Kidney tubule cell (primary cell): ENCODE measurements at places on chromosomes 12 and 14.
A peak's percentile ranks its signal among the peaks of the same experiment; 100 is the strongest.

- peak; percentile 55 for DNase-seq
Measured at GRCh38 chr12:46371718-46372543, 642 bp downstream of the SLC38A2 start.

DNA sequence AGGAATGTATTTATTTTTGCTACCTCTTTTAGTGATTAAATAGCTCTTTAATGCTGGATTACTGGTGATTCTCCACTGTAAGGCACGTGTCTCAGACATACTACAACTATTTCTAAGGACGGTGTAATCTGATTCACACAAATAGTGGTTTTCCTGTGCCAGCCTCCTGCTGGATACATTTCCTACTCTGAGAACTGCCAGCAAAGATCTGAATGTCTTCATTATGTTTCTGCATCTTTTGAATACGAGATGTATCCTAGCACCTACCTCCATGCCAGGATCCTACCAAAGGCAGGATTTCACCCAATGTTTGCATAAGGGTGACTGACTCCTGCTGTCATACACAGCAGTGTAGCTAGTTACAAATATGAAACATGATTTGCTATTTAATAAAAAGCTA, 120.6 kb downstream of the PRICKLE1 start:
- no peak for DNase-seq

- no peak for DNase-seq
Measured at GRCh38 chr14:102957222-102957621, 34.8 kb downstream of the AMN start.

GRCh38 chr12:92142251-92142926, 3.3 kb downstream of the BTG1 start:
- DNase-seq = no peak

DNA sequence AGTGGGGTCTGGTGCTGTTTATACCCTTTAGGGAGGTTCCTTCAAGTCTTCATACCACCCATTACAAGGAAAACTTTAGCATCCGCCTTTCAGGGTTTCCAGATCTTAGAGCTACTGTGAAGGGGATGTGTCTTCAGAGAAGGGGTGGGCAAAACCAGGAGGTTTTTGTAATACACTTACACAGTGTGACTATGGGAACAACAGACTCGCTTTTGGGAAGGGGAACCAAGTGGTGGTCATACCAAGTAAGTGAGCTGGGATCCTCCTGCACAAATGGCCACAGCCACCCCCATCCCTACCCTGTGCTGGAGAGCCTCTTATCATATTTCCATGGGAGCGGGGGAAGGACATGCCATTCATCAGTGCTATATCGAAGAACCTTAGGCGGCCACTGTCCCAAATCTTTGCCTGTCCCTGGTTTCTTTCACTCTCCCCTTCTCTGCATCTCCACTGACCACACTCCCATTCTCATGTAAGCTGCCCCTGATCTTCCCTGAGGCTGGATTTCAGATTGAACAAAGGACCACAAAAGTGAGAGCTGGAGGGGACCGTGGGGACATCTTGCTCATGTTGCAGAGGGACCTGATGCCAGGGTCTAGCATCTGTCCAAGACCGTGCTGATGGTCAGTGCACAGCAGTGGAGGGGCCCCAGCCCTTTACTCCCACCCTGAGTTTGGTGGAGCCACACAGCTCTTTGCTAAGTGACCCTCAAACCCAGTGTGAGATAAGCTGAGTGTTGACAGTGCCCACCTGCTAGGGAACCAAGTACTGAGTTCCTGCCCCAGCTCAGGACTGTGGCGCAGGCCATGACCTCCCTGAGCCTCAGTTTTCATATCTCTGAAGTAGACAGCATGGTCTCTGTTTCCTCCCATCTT, 51.4 kb downstream of the DAD1 start:
- DNase-seq = no peak

GRCh38 chr14:80982711-80983110, 27.3 kb downstream of the TSHR start:
- DNase-seq = no peak

DNA sequence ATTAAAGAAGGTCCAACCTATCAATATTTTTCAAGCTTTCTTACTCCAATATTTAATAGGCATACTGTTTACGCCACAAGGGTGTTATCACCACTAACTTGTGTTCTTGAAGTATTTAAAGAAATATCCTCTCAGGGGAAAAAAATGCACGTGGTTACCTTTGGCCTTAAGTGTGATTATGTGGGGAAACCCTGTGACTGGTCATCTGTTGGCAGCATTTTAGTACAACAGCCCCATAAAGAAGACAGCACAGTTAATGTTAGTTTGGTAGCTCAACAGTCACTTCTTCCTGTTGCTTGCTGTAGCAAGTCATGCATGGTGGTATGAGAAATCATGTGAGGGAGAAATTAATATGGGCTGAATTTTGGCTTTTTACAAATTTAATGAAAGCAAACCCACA, 1021.5 kb upstream of the TMEM132C start:
- DNase-seq = peak; percentile 89

GRCh38 chr14:64826845-64827244, 52.9 kb downstream of the SPTB start:
- no peak for DNase-seq

GRCh38 chr14:90402016-90402415, 5.2 kb downstream of the CALM1 start:
- DNase-seq = no peak

DNA sequence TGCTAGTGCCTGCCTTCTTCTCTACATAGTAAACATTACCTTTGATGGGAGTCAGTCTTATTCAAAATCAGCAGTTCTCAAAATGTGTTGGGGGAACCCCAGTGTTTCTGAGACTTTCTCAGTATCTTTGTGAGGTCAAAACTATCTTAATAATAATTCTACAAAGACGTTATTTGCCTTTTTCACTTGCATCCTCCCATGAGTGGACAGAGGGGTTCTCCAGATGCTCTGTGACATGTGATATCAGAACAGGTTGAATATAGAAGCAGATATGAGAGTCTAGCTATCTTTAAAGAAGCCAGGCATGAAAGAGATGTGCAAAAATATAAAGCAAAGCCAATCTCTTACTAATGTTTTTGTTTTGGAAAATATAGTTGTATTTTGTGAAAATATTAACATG, 144.7 kb downstream of the KTN1 start:
- DNase-seq = no peak

GRCh38 chr14:101730626-101731186, 30.8 kb upstream of the PPP2R5C start:
- no peak for DNase-seq

- DNase-seq = no peak
Measured at GRCh38 chr12:119602734-119603094, 9.1 kb downstream of the TMEM233 start.

DNA sequence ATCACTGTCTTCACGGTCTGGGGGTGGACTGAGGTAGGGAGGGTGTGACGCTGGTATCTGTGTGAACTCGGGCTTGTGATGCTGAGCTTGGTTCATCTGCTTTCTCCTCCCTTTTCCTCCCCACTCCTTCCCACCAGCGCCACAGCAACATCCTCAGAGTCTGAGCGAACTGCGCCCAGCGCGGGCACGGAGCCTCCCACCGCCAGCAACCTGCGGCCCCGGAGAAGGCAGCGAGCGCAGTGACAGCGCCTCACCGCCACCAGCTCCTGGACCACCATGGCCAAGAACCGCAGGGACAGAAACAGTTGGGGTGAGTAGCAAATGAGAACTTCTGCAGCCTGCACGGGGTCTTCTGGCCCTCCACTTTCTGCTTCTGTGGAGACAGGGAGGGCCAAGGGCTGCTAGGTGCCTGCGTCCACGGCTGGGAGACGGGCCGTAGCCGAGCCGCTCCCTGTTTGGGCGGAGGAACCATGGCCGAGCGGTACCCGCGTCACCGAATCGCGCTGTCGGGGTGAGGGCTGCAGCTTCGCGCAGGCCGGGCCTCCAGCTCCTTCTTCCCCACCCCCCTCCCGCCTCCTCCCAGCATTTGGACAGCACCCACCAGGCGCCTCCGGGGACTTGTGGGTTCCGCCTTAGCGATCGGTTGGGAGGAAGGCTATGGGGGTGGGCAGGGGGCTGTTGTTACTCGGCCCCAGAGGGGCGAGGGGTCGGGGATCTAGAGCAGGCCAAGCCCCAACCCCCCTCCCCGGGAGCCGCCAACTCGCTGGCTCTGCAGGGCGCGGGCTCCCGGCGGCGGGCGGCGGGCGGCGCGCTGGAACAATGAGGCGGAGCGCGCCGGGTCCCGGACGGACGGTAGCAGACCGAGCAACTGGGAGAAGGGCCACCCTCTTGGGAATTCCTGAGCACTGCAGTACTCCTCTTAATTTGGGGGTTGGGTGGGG, at the start of gene ATL1:
TSS of gene ATL1 (plus strand) at position 156 of the 941 bp plus-strand sequence. CDS start at position 277, 121 bp downstream.
- DNase-seq = peak; percentile 59

DNA sequence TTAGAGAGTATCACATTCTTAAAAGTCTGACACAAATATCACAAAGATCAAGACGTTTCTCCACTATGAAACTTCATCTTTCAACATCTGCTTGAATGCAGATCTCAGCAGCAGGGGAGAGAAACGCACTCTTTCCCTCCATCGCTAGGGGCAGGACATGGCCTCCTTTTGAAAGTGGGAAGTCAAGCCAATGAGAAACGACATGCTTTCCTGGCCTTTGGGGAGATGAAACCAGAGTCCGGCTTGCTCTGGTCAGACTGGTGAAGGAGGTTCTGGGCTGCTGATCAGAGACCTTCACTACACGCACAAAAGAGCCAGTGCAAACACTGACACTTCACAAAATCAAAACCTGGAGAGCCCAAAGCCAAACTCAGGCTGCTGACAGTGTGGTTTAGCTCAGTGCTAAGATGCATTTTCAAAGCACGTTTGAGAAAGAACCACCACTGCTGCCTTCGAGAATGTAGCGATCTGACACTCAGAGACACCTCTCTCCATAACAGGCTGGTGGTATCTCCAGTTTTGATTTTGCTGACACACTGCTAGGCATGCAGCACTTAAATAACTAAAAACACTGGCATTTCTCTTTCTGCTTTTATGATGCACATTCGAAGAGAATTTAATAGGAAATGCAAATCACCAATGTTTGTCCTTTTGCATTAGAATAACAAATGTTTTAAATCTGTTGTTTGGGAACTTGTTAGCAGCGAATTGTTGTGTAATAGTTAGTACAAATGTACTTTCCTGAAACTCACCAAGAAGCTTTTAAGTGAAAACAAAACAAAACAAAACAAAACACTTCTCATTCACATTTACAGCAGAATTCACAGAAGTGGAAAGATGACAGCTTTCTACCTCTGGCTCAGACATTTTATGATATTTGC, 93.9 kb upstream of the OVCH1 start:
- DNase-seq = peak; percentile 9

- DNase-seq = peak; percentile 30
Measured at GRCh38 chr12:110307372-110307771, 26.3 kb downstream of the ATP2A2 start.

DNA sequence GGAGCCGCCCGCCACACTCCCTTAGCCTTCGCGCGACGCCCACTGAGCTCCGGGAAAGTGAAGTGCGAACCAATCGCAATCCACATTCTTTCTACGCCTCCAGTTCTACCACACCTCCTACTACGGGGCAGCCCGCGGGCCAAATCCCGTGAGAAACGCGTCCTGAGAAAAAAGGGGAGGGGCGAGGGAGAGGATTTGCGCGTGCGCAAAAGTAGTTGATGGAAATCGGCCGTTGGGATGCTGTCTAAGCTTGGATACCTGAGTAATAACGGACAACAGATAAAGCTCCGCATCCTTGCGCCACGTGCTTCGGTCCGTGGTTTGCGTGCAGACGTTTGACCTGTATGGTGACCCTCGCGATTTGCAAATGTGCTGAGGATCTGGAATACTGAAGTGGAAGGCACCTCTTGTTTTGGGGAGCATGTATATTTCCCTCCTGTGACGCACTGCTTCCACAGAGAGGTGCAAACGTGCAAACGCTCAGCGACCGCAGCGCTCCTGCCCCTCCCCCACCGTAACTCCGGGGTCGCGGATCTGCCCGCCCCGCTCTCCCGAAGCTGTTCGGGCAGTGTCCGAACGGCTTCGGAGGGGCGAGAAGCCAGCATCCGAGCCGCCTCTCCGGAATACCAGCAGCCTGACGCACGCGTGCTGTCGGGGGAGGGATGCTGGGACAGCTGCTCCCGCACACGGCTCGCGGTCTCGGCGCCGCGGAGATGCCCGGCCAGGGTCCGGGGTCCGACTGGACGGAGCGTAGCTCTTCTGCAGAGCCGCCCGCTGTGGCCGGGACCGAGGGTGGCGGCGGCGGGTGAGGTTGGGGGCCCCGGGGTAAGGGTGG, at the start of the genes FAM216A and GPN3:
TSS of gene FAM216A (plus strand) at position 632 of the 835 bp plus-strand sequence. CDS start at position 663, 31 bp downstream.
TSS of gene GPN3 (minus strand) at position 44 of the 835 bp plus-strand sequence. CDS start 54 bp downstream, outside the sequence.
- peak; percentile 99 for DNase-seq

DNA sequence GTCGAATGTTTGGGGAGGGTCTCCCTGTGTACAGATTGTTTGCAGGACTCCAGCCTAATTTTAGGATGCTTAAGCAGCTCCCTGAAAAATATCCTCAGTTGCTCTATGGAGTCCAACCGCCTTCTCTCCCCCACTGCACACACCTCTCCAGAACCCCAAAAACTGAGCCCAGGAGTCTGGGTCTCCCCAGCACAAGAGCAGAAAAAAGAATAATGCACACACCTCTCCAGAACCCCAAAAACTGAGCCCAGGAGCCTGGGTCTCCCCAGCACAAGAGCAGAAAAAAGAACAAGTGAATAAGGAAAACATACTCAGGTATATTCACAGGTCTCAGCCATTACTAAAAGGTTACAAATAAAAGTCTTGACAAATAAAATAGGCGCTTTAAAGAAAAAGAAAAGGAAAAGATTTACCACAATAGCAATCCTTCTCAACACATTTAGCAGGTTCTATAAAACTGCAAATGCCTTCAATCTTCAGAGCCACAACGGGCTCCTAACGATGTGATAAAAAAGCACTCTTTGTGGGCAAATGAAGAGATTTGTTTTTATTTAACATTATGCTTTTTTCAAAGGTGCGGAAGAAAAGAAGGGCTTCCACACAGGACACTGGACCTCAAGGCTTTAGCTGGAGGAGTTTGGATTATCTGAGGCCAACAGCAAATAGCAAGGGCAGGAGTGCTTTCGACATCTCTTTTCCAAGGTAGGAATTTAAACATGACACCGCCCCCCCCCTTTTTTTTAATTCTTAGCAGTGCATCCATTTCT, 8.2 kb downstream of the BCL11B start:
- DNase-seq = no peak

DNA sequence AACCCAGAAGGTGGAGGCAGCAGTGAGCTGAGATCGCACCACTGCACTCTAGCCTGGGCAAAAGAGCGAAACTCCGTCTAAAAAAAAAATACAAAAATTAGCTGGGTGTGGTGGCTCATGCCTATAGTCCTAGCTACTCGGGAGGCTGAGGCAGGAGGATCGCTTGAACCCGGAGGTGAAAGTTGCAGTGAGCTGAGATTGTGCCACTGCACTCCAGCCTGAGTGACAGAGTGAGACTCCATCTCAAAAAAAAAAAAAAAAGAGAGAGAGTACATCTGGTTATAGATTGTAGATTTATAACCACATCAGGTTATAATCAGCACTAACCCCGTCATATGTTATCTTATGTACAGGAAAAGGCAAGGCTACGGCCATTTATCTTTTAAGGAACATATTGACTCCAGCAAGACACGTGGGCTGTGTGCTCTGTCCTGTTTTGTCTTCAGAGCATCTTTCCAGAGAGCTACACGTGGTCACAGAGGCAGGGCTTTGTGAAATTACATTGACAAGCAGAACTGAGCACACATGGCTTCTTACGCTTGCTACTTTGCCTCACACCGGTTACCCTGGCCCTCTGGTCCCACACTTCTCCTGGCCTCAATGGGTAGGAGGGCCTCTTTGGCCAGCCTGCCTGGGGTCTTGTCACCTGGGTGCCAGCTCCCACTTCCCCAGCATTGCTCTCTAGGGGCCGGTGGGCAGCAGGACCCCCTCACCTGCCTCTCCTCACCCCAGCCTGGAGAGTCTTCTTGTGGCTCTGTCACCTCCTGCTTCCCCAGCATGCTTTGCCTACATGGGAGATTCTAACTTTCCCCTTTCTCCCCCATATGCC, 6.8 kb upstream of the DYNC1H1 start:
- DNase-seq = no peak
